Fibroblast of skin of left quadriceps (primary cell): ENCODE measurements at places on chromosomes 5 and 9.

- no peak for DNase-seq
Measured at GRCh38 chr9:133959171-133959570, 33.0 kb downstream of the VAV2 start.

GRCh38 chr5:4226565-4226964, 630.9 kb downstream of the IRX1 start:
- no peak for DNase-seq

- no peak for DNase-seq
Measured at GRCh38 chr9:137148661-137149060, 9.7 kb downstream of the GRIN1 start.

DNA sequence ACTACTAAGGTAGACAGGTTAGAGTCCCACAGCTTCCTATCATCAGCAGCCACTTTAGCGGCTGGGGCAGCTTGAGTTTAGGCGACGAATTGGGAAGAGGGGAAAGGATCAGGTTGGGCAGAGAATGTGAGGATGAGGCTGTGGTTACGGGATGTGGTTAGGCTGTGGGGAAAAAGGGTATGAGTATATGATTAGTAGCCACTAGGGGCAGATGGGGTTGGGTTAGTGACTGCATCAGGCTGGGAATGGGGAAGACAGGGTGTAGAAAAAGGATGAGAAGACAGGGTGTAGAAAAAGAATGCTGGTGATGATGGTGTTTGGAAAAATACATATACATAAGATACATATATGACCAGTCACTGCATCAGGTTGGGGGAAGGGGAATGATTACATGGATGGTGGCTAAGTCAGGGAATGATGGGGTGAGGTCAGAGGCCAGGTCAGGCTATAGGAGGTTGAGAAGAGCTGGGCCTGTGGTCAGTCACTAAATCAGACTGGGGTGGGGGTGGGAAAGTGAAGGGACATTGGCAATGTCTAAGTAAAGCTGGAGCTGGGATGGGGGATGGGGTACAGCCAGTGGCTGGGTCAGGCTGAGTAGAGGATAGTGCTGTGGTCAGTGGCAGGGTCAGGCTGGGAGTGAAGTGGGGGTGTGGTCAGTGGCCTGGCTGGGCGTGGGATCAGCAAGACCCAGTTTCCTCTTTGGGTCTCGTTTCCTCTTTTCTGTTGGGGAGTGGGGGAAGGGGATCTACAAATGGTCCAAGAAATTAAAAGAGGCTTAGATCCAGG, 2.1 kb downstream of the TLN1 start:
- DNase-seq, result peak; percentile 77

DNA sequence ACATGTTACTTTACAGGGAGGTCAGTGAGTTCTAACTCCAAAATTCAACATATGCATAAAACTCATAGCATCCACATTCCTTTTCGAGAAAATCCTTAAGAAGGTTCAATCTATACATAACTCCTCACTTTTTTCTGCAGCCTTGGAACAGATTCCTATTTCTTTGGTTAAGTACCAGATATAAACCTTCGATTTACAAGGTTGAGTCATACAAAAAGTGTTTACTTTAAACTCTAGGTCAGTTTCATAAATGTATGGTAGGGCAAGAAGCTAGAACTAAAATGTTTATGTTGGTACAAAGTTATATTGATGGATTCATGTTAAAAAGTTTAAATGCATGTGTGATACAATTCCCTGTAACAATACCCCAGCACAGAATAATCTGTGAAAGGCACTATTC, 19.4 kb downstream of the CDKN2AIPNL start:
- no peak for DNase-seq

DNA sequence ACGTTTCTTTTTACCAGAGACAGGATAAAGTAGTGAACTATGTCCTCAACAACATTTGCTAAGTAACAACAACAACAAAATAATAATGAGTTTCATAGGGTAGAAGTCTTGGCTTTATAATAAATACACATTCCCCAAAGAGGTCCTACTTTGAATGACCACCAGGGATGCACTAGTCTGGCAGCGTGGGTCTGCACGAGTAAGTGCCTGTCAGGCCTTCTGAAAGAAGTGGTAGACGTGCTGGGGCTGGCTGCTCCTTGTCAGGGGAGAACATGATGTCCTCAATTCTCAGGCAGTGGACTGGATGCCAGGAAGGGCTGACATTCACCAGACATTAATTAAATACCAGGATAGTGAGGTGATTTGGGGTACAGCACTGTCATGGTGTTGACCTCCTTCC, 331.1 kb downstream of the TMEM38B start:
- no peak for DNase-seq

DNA sequence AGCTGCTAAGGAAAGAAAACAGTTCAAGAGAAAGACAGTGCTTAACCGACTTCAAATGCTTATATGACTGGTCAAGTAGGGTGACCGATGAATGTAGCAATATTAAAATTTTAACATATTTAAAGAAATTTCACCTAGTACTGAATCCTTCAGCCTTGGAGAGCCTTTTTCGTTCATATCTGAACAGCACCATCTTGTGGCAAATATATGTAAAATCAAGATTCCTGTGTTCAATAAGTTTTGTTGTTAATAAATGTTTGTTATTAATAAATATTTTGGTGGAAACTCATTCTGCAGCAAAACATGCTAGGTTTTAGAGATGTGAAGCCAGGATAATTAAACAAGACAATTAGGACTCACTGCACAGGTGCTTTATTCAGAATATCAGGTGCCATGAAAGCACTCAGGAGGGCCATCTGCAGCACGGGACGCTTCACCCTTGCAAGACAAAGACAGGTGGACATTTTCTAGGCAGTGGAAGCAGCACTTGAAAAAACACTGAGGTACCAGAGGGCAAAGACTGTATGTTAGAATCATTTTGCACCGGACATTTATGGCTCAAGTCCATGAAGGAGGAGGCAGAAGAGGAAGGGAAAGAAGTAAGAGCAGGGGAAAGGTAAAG, 15.6 kb downstream of the TICAM2 start:
- DNase-seq, result no peak

DNA sequence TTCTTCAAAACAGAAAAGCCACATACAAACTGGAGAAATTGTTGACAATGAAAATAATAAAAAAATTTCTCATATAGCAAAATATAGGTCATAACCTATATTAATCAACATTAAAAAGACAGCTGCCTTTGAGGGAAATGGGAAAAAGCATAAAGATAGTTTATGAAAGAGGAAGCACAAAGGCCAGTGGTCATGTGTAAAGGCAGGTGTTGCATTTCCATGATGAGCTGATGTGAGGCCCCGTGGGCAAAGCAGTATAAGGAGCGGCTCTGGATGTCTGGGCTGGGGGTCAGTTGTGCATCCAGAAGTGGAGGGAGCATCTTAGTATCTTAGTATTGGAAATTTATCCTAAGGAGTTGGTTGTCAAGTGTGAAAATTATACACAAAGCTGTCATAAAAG, 18.3 kb downstream of the NDUFS6 start:
- DNase-seq, result no peak

- DNase-seq, result no peak
Measured at GRCh38 chr5:111535879-111536549, 23.7 kb upstream of the STARD4 start.

- peak; percentile 84 for DNase-seq
Measured at GRCh38 chr5:109455598-109456096, 45.9 kb upstream of the PJA2 start.

GRCh38 chr9:136187683-136188586, 17.0 kb downstream of the LHX3 start:
- DNase-seq, result no peak

- DNase-seq, result no peak
Measured at GRCh38 chr5:81391-82021, 10.5 kb upstream of the PLEKHG4B start.

- DNase-seq, result peak; percentile 12
Measured at GRCh38 chr5:90161414-90161813, 248.1 kb downstream of the CETN3 start.
